ENCODE measurements at places on chromosomes 3 and 15.

DNA sequence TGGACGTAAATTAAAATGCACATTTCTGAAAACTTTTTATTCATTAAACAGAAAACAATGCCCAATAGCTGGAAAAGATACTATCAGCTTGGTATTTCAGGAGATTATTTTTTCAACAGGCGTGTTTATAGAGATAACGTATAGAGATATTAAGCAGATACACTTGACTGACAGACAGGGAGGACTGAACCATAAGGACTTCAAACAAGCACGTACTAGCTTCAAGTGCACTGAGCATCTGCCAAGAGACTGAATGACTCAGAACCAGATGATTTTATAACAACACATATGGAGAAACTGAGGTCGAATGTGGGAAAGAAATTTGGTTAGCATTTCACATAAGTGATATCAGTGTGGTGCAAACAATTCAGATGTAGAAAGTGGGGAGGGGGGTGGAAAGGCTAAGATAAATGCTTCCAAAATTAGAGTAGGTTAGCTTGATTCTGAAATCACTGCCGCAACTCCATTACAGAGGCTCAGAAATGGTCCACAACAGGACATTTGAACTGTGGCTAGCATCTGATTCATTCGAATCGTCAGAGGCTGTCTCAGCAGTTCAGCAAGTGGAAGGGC, 103.5 kb downstream of the SEMA6D start:
- DNase-seq = no peak

- DNase-seq = no peak
Observed at GRCh38 chr15:73796331-73796831, 43.2 kb upstream of the INSYN1 start.

GRCh38 chr15:59960318-59960717, 43.8 kb upstream of the FOXB1 start:
- no peak for DNase-seq

DNA sequence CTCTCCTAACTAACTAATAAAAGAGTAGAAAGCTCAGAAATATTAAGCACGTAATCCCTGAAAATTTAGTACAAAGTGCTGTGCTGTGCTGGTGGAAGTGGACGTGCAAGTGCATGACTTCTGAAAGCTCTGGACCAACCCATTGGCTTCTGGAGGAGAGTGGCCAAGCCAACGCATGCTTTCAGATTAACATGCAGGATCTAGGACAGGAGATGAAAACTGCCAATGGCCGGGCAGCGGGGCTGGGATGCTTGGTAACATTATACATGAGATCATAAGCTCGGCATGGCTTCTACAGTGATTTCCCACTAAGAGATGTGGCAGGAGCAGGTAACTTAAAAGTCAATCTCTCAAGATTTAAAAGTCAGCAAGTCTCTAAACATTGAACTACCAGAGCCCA, 170.8 kb upstream of the SNTN start:
- no peak for DNase-seq

DNA sequence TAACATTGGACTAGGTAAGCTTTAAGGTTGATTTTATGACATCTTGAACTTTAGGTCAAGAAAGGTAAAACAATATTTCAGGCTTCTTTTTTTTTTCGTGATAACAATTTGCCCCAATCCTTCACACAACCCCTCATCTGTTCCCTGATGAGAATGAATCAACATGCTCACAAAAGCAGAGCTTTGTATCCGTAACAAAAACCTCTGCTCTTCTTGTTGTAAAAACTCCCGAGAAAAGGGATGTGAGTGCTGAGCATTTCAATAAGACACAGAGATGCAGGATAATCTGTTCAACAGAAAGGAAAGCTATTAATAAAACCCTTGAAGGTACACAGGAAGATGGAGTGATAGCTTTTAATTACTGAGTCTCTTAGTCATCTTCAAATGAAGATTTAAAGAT, 94.3 kb downstream of the RAD18 start:
- no peak for DNase-seq

GRCh38 chr15:90987561-90988141, 6.7 kb downstream of the PRC1 start:
- no peak for DNase-seq

DNA sequence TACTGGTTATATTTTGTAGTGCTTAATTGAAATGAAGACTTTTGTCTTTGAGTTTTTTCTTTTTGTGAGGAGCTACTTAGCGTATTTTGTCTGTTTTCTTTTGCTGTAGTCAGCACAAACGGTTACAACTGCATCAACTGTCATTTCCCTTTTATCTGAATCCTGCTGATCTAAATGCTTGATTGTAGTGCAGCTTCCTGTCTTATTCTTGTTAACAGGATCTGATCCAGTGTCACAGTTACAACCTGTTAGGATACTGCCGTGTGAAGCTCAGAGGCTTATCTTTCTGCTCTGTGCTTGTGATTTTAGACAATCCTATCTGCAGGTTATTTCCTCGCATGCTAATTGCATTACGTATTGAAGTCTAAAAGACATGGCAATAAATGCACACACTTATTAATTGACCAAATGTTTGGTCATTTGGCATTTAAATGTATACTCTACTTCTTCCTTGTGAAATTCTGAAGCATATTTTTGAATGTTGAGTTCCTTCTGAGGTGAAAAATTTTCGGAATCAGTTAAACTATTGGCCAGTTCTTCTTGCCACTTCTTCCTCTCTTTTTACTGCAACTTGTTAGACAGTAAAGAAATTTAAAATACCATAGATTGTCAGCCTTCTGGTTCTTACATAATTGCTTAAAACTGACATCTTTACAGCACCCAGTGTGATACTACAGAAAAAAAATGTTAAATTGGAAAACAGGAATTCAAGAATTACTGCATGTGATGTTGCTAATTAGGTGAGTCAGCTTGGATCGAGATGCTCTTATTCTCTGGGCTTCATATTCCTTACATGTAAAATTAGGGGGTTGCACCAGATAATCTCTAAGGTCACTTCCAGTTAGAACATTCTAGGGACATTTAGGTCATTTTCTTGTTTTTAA, 168.2 kb downstream of the MBNL1 start:
- no peak for DNase-seq

GRCh38 chr3:31235062-31235700, 297.5 kb upstream of the STT3B start:
- DNase-seq = no peak

DNA sequence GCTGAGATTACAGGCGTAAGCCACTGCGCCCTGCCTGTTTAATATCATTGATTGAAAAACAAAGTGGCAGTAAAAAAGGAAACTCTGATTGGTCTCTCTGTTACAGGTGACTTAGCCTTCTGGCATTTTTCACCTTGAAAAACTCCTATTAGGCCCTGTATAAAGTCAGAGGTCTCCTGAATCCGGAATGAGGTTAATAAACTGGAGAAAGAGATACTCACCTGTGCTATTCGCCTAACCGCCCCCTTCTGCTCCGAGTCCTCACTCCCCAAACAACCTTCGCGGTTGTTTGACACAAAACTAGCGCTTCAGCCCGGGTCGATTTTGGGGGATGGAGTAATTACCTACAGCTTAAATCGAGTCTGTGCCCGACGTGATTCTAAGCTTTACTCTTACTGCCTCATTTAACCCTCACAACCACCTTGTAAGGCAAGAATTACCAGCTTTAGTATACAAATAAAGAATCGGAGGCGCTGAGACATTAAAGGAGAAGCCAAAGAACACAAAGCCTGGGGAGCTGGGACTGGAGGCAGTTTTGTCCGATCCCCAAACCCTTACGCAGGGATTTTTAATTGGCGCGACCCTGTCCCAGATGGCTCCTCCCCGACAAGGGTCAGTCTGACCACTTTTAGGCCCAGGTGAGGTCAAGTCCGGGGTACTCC, 441 bp downstream of the CEP70 start:
- DNase-seq = no peak

DNA sequence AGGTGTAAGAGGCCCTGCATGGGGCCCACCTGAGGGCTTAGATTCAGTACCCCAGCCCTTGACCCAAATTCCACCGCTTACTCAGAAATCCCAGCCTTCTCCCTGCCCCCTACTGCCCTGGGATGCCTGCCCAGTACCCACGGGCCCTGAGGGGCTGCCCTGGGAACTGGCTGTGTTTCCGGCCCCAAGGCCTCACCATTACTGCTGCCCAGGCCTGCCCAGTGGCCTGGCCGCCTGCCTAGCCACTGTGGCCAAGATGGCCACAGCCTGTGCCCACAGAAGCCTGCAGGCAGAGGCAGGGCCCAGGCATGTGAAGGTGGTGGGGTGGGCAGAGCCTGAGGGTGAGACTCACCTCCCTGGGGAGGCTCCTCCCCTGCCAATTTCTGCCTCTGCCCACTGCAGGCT, 6.1 kb upstream of the PRKCD start:
- no peak for DNase-seq

- DNase-seq = no peak
Observed at GRCh38 chr3:151052756-151053155, 32.7 kb upstream of the MED12L start.

DNA sequence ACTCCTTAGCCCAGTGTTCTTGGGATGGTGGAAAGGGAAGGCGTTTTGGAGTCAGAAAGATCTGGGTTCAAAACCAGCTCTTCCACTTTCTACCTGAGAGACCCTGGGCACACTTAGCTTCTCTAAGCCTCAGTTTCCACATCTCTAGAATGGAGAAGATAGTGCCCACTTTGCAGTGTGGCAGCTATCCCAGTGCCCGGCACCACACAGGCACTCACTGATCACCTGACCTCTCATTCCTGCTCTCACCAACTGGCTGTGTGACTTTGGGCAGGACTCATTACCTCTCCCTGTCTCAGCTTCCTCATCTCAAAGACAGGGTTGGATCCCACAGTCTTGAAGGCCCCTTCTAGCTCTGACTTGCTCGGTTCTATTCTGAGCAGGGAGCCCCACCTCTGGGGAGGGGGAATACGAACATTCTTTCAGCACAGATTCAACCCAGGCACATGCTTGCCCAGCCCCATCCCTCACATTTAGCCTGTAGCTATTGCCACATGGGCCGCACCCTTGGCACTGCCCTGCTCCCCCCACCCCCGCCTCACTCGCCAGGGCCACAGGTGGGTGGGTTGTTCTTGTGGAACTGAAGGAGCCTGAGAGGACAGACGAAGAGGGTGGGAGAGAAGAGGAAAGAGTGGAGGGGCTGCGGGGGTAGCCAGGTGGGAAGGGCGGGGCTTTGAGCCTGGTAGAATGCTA, 39.2 kb downstream of the EPHB3 start:
- no peak for DNase-seq

GRCh38 chr3:57756528-57757401, 656 bp downstream of the SLMAP start:
- peak; percentile 24 for DNase-seq

- DNase-seq = no peak
Observed at GRCh38 chr3:52302426-52303145, 13.5 kb upstream of the DNAH1 start.

- DNase-seq = no peak
Observed at GRCh38 chr15:74780523-74781430, 1.1 kb upstream of the CSK start.

GRCh38 chr15:35061825-35062737, 23.0 kb downstream of the NANOGP8 start:
- no peak for DNase-seq

DNA sequence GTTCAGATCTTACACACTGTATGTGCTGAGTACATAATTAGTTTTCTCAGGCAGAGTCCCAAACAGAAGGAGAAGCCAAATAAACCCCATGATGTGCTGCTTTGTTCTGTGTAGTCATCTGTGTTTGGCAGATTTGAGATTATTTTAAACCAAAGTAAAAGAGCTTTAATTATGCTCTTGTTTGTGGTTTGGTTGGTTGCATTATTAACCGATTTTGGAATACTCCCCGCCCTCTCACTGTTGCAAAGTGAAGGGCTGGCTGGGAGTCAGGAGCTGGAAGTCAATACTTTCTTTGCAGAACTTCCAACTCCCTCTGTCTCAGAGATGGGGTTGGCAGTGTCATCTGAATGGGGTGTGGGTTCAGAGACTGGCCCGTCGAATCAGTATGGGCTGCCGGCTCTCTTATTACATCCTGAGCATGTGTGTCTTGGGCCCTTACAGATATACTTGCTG, 34.4 kb downstream of the SLCO3A1 start:
- DNase-seq = no peak
